ENCODE measurements at places on chromosomes 4 and X.
A peak's percentile ranks its signal among the peaks of the same experiment; 100 is the strongest.

GRCh38 chrX:18997916-18998315 lies 14.0 kb upstream of the PHKA2 start:
- DNase-seq: no peak

DNA sequence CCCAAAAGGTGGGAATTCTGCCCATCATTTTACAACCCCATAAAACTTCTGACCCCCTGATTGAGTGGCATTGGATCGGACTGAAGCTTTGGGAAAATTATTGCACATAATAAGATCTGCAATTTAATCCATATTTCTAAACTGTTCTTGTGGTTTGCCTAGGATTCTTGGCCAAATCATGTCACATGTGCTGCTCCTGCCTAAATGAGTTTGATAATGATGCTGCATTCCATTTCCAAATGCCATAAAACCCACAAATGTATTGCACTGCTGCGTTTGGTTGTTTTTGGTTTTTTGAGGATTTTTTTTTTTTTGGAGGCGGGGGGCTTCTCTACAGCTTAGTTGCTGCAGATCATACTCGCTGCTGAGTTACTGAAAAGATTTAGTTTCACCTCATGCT lies 153.6 kb downstream of the QDPR start:
- DNase-seq: no peak

- no peak for DNase-seq
Measured at GRCh38 chrX:117713411-117713810, 403.2 kb downstream of the KLHL13 start.

DNA sequence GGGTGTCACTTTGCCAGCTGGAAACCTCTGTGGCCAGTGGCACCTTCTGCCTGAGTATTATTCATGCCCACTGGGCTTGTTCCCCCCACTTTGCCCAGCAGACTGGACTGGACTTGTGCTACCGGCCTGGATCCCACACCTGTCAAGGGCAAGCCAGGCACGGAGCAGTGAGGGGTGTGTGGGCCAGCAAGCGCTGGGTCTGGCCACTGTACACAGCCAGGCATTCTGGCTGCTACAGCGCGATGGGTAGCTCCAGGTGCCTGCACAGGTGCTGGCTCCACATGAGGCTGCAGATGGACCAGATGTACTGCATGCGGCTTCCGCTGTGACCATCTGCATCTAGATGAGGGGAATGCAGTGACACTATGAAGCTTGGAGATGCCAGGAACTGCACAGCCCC lies 39.5 kb downstream of the KCNE5 start:
- no peak for DNase-seq

DNA sequence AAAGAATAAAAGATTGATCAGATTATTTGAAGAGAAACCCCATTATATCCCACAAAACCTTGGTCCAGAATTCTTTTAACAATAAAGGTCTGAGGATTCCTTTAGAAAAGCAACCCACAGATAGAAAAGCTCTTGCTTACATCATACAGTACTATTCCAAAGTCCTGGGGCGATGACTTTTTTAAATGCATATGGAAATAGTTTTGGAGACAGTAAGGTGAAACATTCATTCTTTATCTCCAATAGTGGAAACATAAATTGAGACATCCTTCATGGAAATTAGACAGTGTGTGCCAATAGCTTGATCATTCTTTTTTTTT lies 85.7 kb upstream of the UCP1 start:
- DNase-seq: no peak

DNA sequence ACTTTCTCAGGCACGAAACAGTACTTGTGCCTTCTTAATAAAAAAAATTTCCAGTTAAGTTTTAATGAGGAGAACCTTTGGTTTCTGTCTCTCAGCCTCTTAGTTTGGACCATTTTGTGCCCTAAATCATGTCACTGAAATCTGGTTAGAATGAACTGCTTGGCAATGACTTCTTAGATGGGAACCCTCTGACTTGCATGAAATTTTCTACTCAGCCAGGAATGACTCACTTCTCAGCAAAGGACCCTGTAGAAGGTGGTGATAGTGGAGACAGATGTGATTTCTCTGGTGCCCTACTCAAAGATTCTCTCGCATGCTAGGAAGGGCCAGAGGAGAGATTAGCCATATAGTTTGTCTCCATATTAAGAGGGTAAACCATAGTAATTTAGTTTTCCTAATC lies 50.5 kb downstream of the RASL11B start:
- DNase-seq: no peak

GRCh38 chr4:140604544-140604943 lies 35.8 kb upstream of the UCP1 start:
- no peak for DNase-seq

DNA sequence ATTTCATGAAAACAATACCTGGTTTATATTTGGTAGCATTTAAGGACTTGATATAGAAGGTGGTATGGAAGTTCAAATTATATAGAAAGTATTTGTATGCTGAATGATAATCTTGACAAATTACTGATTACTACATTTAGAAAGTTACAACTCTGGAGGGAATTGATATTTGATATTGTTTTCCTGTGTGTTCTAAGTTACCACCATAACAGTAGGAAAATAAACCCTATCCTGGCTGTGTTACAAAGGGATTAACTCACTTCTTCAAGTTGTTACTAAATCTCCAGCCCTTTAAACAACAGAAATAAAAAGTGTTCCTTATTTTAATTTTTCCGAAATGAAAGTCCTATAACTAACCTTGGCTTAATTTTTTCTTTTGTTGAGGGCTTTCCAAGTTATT lies 36.6 kb downstream of the FHL1 start:
- DNase-seq: no peak

GRCh38 chrX:19121898-19122640 lies at the start of gene ADGRG2:
Gene ADGRG2, minus strand, starts transcription at chrX:19122468. Its CDS starts 53,634 bp downstream, at chrX:19068834.
- peak; percentile 54 for DNase-seq

GRCh38 chr4:95506264-95506663 lies 42.5 kb downstream of the UNC5C start:
- DNase-seq: no peak

GRCh38 chrX:9383655-9384054 lies 81.2 kb upstream of the TBL1X start:
- DNase-seq: no peak

GRCh38 chr4:156672492-156673305 lies 298.9 kb downstream of the PDGFC start:
- DNase-seq: no peak

- DNase-seq: no peak
Measured at GRCh38 chr4:152094970-152095700, 334.3 kb upstream of the GATB start.
